NCI-H2171 (cell line): ENCODE measurements at places on chromosomes 11 and 22.

DNA sequence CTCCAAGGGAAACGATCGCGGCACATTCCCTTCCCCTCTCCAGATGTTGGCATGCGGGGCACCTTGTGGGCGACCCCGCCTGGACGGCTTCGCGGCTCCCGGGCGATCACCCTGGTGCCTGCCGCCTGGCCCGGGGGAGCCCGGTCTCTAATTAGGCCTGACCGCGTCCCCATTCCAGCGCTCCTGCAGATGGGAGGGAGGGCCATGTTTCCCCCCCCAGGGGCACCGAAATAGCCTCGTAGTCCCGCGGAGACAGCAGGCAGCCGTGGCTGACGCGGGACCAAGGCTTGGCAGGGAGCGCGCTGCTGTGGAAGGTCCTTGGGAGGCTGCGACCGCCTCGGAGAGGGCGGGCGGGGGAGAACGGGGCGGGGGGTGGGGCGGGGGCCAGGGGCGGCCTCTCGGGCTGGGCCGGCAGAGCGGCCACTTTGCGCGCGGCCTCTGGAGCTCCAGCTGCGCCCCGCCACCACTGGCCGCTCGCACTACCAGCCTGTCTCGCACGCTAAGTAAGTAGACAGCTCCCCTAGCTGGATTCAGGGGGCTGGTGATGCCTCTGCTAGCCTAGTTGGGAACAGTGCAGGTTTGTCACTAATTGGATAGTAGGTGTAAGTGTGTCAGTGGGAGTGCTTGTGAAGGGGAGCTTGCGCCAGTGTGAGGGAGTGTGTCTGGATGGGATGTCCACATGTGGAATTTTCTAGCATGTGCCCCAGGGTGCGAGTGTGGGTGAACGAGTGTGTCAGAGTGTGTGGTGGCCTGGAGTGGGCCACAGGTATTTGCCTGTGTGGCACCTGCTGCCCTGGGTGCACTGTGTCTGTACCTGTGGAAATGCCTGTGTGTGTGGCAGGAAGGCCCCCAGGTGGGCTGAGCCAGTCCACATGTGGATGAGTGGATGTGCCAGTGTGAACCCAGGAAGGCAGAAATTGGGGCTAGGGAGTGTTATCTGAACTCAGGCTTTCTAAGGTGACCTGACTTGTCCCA is at the start of gene INSC:
Gene INSC (plus strand): TSS at position 423 of the 975 bp plus-strand sequence. CDS start 34,252 bp downstream, outside the sequence.
- DNase-seq: no peak

- no peak for DNase-seq
These were observed 377.4 kb upstream of the PITPNB start for GRCh38 chr22:28296452-28296851.

- DNase-seq: no peak
These were observed 7.7 kb upstream of the QSER1 start for GRCh38 chr11:32884770-32885384.

- DNase-seq: no peak
These were observed 441.2 kb upstream of the ANO3 start for GRCh38 chr11:25890626-25891260.

GRCh38 chr11:117860139-117860538 is 16.3 kb downstream of the FXYD6 start:
- no peak for DNase-seq

GRCh38 chr11:130216591-130217132 is 57.1 kb downstream of the ST14 start:
- DNase-seq: no peak

DNA sequence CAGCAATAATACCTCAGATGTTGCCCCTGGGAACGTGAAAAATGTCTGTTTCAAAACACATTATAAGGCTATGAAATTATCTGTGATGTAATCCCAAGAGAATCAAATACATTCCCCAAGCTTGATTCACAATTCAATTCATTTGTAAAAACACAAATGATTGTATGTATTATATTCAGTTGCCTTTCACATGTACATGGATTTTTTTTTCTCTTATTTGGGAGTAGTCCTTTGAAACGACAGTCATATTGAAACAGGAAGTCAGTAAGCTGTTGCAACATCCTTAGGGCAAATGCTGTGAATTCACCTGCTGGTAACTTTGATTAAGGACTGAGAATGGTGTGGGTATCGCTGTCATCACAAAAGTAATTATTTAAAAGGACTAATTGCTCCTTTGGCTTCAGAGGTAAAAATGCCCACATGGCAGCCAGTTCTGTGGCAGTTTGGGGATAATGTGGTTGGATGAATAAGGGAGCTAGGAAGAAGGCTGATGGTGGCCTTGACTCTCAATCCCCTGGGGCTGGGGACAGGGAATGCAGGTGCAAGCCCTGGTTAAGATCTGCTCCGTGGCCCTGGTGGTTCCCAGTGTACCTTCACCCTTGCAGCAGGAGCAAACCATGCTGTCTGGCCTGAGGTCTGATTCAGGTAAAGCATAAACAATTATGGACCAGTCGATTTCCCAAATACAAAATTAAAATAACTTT is 13.2 kb downstream of the EHF start:
- DNase-seq: no peak

DNA sequence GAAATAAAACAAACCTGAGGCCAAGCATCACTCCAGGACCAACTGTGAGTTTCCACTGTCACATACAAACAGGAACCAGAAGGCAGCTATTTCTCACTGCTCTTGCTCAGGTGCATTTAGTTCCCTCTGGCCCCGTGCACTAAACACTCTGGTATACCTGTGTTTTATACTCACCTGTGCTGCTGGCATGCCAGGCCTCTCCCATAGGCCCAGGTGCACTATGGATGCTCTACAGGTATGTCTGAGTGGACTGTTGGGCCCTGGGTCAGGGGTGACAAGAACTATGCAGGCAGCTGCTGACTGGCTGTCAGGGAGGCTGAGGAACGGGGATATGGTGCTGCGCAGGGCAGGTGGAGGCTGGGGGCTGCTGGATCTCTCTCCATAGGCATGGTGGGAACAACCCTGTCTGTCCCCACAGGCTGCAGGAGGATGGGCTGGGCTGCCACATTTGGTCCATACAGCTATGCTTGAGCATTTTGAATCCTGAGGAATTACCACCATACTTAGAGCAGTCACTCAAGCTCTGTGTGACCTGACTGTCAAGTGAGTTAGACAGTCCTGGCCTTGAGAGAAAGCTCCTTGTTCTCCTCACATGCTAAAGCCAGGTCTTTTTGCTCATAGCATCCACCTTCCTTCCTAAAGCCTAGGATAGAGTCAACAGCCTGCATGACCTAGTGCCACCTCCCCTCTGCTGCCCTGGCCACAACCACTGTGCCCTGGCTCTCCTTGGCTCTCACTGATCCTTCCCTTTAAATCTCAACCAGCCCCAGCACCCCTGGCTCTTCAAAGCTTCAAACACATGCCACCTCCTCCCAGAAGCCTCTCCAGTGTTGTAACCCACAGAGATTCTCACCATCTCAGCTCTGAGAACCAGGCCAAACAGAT is 72.9 kb downstream of the C11orf58 start:
- DNase-seq: no peak

- no peak for DNase-seq
These were observed 6.7 kb downstream of the JOSD1 start for GRCh38 chr22:38694049-38694448.

- DNase-seq: no peak
These were observed 10.6 kb downstream of the STT3A start for GRCh38 chr11:125603207-125603606.

DNA sequence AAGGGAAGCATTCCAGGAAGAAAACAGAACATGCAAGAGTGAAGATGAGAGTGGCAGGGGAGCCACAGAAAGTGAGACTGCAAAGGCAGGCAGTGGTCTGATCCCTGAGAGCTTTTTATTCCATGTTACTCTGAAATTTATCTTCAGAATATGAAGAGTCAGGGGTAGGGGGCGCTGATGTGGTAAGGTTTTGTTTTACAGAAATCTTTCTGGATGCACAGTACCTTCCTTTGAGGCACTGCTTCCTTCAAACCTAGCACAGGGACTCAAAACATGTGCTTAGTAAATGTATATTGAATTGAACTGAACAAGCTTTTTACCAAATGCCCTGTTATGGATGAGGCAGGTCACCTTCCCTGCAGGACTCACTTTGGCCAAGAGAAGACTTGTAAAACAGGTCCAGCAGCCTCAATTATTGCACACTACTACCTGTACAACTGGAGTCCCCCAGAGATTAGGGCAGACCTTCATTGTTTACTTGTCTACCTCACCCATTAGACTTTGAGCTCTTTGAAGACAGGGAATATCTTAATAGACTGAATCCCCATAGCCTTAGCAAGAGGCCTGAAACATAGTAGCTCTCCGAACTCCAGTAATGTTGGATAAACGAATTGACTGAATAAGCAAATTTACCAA is 2.2 kb downstream of the PAK1 start:
- no peak for DNase-seq

GRCh38 chr11:128803011-128803410 is 64.1 kb downstream of the KCNJ1 start:
- DNase-seq: no peak
